ENCODE measurements at places on chromosomes 6 and 20.

DNA sequence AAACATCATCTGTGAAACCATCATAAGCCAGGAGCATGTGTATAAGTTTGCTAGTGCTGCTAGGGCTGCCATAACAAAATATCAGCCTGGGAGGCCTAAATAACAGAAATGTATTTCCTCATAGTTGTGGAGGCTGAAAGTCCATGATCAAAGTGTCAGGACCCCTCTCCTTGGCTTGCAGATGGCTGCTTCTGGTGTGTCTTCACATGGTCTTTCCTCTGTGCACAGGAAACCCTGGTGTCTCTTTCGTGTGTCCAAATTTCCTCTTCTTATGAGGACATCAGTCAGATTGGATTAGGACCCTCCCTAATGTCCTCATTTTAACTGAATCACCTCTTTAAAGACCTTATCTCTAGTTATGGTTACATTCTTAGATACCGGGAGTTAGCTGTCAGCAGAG lies 6.2 kb upstream of the CITED2 start:
- DNase-seq = no peak

- no peak for DNase-seq
These were observed 46.7 kb upstream of the RALGAPA2 start for GRCh38 chr20:20759132-20759531.

DNA sequence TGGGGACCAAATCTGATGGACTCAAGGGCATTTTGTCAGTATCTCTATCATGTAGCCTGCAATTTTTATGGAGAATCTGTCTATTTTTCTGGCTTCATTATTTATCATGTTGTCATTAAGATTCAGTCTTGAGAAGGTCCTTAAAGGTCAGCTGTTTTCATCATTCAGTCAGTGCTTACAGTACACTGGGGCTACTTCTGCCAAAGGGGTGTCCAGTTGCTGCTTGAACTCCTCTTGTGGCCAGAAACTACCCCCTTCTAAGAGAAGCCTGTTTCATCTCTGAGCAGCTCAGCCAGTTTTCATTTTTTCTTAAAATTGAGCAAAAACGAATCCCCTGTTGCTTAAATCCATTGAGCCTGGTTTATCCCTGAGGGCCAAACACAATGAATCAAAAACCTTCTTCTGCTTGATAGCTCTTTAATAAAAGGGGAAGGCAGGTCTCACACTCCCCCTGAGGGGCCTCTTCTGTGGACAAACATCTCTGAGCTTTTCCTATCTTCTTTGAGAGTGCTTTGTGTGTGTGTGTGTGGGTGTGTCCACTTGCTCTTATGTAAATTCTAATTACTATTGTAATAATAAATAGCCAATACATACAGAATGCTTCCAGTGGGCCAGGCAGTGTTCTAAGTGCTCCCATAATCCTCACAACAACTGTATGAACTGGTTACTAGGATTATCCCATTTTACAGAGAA lies 172.2 kb downstream of the PLCB1 start:
- no peak for DNase-seq

- DNase-seq = no peak
These were observed 20.4 kb downstream of the ACSS1 start for GRCh38 chr20:25037288-25038102.

DNA sequence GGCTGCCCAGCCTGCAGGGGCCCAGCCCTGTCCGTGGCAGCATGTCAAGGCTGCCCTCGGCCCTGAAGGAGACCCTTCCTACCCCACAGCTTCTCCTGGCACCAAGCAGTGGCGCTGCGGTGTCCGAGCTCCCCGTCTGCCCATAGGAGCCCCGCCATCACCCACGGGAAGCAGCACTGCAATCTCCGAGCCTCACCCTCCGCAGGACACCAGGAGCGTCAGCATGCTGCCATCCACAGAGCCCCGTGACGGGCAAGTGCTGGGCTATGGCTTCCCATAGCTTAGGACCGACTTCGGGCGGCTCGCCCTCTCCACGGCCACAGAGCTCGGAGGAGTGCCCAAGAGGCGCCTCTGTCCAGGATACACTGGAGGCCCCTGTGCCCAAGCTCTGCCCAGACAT lies 25.1 kb downstream of the YTHDF1 start:
- DNase-seq = no peak

GRCh38 chr6:130307752-130308361 lies 58.0 kb upstream of the TMEM200A start:
- no peak for DNase-seq

GRCh38 chr20:25626779-25627178 lies 3.0 kb upstream of the NANP start:
- no peak for DNase-seq

DNA sequence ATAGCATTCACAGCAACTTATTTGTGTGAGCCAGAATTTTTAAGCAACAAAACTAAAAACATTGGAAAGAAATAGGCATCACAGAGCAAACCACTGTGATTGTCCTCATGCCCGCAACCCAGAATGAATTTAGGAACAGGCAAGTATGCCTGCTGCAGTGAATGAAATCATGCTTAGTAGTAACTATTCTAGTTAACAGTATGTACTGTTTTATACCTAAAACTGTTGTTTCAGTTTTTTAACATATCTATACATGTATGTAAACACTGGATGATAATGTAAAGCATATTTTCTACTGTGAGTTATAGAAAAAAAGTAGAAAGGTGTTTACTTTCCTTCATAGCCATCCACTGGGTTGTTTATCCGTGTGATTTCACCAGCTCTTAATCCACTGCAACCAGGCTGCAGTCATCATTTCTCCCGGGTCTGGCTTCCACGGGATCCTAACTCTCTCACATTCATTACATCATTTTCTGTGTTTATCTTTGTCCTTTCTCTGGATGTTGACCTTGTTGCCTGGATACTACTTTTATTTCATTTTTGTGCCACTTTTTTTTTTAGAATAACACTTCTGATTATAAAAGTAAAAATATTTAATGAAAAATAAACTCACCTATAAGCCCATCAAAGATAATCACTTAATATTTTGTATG lies 3.6 kb upstream of the ARFGEF3 start:
- DNase-seq = no peak

DNA sequence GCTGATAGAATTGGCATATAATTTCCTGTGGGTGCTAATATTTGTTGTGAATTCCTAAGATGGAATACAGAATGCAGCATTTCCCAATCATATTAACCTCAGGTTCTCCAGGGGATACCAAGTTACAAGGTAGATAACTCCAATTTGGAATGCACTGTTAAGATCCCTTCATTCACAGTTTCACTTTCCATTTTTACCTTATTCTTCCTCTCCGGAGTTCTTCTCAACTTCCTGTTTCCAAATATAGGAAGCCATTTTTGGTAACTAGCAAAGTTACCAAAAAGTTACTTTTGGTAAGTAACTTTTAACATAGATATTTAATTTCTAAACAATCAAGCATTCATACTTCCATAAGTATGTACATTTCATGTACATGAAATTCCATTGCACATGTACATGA lies 63.5 kb upstream of the PHACTR2 start:
- no peak for DNase-seq
